ENCODE measurements at places on chromosomes 11 and 22.

DNA sequence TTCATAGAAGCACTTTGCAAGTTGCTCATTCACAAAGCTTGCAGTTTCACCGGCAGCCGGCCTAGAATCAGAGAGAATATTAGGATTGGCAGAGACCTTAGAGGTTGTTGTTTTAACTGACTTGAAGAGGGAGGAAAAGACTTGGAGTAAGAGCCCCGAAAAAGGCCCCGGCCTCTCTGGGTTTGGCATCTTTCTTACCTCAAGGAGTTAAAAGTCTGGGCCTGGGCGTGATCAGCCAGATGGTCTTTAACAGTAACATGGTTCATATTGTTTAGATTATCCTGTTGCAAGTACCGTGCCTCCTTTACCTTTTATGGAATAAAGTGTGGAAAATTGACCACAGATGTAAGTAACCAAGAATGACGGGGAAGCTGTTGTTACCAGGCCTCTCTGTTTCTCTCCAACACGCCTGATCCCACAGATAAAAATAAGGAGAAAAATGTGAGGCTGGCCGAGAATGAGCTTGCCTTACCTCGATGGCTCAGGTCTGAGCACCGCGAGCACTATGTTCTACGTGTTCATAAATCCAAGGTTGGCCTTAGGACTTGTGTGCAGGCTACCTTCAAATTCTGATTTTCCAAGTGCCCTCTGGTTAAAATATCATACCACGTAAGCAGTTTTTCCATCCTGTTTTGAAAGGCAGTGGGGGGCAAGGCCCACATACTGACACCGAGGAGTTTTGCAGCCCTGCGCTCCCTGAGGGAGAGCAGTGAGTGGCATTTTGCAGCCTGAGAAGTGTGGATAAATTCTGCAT, 56.4 kb downstream of the PARVA start:
- DNase-seq: no peak

GRCh38 chr11:85316967-85317366, 310.2 kb downstream of the DLG2 start:
- no peak for DNase-seq

GRCh38 chr22:47484960-47485569, 722.6 kb downstream of the TBC1D22A start:
- no peak for DNase-seq

GRCh38 chr11:68051191-68052136, 12.6 kb downstream of the TCIRG1 start:
- DNase-seq: no peak

- no peak for DNase-seq
These were observed 262.4 kb upstream of the PLET1 start for GRCh38 chr11:112523031-112523430.

- DNase-seq: no peak
These were observed 777 bp downstream of the LTO1 start for GRCh38 chr11:69674267-69674885.

DNA sequence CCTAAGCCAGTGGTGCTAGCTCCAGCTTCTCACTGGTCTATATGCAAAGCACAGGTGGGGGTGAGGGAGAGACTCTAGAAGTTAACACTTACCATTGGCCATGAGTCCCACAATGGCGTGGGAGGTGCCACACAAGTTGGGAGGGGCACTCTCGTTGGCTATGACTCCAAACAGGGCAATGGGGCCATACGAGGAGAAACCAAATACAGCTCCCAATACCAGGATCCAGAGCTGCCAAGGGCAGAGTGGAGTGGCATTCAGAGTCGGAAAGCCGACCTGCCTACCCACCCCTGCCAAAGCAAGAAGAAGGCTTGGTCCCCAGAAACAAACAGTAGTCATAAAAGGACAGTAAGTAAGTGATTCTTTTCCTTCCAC, 5.6 kb downstream of the SLC37A4 start:
- no peak for DNase-seq

- no peak for DNase-seq
These were observed 91.5 kb upstream of the SESN3 start for GRCh38 chr11:95322539-95322938.

DNA sequence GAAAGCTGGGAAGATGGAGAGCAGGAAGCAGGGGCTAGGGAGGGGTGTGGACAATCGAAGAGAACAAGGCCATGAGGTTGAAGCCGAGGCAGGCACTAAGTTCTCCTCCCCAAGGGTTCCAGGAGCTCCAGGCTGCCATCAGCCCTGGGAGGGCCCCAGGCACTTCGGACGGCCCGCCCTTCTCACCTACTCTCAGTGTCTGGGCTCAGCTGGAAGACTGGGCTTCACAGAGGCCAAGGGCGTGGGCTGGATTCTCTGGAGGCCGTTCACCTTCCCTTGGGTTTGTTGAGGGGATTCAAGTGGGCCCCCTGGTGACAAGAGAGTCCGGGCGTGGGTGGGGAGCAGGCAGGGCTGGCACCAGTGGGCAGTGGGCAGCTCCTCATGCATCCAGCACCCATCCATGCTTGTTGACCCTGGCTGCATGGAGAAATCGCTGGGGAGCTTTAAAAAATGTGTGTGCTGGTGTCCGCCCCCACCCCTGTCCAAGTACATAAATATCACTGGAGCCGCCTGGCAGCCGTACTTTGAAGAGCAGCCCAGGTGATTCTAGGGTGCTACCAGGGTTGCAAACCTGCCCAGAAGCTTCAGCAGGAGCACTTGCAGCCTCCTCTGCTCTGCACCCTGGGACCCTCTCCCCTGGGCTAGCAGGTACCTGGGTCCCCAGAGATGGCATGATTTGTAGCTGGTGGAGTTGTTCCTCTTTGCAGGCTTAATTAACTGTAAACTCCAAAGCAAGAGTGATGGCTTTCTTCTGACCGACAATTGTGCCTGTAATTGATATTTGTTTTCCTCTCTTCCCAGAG, 74.3 kb downstream of the RTL6 start:
- no peak for DNase-seq

All from progenitor cell of endocrine pancreas (in vitro differentiated cells).